ENCODE measurements at places on chromosomes 6 and 20. TPM values are rescaled to one million over a fixed set of nuclear protein-coding genes. Genes with fewer than 3 reads are reported as not detected.

MMP24 gene
- 0.32 TPM for total RNA-seq

SUMO4 gene
- total RNA-seq = 2.6 TPM

ABT1 gene
- 18.5 TPM for total RNA-seq

PERP gene
- 27.4 TPM for total RNA-seq

NKX2-4 gene
- total RNA-seq = not detected

GSTA1 gene
- total RNA-seq = not detected

ARFGEF3 gene
- 7.0 TPM for total RNA-seq

All from endothelial cell of umbilical vein (primary cell).